Activated CD4-positive, alpha-beta T cell treated with anti-CD3 and anti-CD28 coated beads for 1 hour (primary cell): ENCODE measurements at places on chromosomes 4 and X.

DNA sequence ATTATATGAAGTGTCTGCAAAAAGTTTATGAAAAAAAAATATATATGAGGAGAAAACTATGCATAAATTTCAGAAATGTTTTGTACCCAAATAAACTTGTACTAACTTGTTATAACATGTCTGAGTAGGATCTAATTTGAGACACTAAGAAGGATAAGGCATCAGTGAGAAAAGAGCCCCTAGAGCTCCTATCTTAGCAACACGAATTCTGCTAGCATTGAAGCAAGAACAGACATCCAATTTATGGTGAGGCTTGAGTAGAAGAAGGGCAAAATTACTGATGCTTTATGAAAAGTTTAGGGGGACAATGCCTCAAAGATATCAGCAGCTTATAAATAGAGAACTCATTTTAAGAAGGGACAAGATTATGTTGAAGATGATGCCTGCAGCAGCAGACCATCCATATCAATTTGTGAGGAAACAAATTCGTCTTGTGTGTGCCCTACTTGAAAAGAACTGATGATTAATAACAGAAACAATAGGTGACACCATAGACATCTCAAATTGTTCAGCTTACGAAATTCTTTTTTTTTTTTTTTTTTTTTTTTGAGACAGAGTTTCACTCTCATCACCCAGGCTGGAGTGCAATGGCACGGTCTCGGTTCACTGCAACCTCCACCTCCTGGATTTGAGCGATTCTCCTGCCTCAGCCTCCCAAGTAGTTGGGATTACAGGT is 35.7 kb upstream of the ADAM29 start:
- DNase-seq: no peak

GRCh38 chr4:153087671-153088194 is 116.5 kb upstream of the TRIM2 start:
- DNase-seq: no peak

GRCh38 chrX:46665232-46666152 is 91.9 kb downstream of the CHST7 start:
- no peak for DNase-seq

- no peak for DNase-seq
These were observed 84.2 kb downstream of the BCOR start for GRCh38 chrX:40013266-40014195.

DNA sequence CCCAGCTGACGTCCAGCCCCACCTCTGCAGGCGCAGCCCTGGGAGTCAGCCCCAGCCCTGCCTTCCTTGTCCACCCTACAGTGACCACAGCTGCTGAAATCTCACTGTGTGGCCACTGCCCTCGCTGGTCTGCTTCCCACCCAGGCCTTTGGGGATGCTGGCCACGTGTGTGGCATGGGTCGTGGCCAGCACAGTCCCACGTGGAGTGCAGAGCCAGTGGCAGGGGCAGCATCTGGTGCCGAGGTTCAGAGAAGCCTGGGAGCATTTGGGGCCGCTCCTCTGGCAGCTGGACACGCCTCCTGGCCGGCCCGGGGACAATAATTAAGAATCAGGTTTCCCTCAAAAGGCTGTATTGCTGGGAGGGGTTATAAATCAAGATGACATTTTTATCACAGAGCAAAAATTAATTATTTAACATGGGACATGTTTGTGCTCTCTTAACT is 92.1 kb downstream of the HMX1 start:
- no peak for DNase-seq

DNA sequence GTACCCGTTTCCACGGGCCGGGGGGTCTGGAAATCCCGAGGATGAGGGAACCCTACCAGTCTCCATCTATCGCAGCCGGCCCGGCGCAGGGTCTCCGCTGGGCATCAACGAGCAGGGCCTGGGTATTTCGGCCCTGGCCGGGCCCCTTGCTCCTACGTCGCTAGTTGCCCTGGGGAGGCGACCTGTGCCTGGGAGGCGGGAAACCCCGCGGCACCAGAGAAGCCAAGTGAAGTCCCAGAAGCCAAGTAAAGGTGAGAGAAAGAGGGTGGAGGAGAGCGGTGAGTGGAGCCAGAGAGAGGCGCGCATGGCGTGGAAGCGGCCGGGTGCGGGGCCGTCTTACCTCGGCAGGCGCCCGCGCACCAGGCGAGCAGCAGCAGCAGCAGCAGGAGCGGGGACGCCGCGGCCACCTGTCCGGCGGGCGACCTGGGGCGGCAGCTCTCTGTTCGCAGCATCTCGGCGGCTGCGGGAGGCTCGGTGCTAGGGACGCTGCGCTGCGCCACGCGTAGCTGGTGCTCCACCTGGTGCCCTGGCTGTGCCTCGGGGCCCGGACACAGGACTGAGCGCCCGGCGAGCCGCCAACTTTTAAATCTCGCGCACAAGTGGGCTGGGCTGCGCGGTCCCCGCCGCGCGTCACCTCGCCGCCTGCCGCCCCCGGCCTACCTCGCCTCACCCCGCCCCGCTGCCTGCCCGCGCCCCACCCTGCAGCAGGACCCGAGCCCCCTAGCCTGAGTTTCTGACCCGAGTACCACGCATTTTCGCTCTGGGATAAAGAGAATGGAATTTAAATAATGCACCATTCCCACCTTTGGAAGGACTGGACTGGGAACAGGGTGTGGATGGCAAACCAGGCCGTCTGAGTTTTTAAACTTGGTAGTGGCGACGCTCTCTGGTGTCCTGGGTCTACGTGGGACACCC is at the start of gene NMU:
TSS of gene NMU (minus strand) at position 558 of the 915 bp plus-strand sequence. CDS start at position 452, 106 bp downstream.
- no peak for DNase-seq

GRCh38 chrX:40374486-40374885 is 206.3 kb upstream of the ATP6AP2 start:
- no peak for DNase-seq

DNA sequence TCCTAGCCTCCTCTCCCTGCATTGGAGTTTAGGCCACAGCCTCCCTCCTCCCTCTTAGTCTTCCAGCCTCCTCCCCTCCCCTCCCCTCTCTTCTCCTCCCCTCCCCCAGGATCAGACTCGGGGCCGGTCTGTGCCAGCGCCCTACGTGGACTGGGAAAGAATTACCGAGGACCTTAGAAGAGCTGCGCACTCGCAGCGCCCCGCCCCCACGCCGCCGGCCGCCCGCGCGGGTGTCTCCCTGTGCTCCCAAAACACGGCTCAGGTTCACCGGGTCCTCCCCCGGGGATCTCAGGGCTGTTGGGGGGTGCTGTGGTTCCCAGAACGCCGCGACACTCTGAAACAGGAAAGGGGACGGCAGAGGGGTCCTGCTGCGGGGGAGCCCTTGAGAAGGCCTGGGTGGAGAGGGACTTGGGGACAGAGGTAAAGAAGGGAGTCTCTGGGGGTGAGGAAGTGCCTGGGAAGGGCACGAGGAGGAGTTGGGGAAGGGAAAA is 122.3 kb upstream of the TBL1X start:
- DNase-seq: no peak

- DNase-seq: no peak
These were observed 140.9 kb upstream of the ANK2 start for GRCh38 chr4:112908511-112908910.

GRCh38 chr4:74158466-74159142 is 686 bp downstream of the MTHFD2L start:
- no peak for DNase-seq

DNA sequence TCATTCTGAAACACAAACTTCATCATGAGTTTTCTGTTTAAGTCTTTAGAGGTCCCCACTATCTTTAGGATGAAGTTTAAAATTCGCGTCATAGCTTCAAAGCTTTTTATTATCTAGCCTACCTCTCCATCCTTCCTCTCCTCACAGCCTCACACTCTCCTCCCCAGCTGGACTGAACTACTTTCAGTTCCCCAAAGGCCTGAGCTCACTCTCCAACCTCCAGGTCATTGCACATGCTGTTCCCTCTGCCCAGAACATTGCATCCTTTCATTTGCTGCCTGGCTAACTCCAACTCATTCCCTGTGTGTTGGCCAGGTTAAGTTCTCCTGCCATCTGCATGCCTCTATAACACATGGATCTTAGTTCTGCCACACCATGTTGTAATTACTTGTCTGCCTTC is 2.9 kb upstream of the OTUD5 start:
- DNase-seq: no peak

DNA sequence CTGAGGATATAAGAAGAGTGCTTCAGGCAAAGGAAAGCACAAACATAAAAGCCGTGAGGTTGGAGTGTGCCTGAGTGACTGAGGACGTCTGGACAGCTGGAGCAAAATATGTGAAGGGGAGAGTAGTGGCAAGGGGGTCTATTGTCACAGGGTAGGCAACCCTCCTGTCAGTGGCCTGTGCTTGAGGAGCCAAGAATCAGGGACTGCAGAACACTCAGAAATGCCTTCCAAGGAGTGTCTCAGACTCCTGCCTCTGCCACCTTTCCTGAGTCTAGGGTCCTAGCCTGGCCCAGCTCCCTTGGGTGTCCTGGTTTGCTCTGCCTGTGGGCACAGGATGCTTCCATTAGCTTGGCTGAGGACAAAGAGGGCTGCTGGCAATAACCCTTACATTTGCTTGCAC is 152.5 kb upstream of the PJA1 start:
- no peak for DNase-seq

- no peak for DNase-seq
These were observed 124.2 kb upstream of the SLC4A4 start for GRCh38 chr4:71214578-71214977.

DNA sequence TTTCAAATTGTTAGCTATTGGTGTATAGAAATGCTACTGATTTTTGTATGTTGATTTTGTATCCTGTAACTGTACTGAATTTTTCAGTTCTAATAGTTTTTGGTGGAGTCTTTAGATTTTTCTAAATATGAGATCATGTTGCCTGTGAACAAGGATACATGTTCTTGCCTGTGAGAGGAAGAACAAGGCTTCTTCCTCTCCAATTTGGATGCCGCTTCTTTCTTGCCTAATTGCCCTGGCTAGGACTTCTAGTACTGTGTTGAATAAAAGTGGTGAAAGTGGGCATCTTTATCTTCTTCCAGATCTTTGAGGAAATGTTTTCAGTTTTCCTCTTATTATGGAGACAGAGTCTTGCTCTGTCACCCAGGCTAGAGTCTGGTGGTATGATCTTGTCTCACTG is 16.2 kb upstream of the NAP1L5 start:
- DNase-seq: no peak

- no peak for DNase-seq
These were observed 430.1 kb downstream of the ANKRD50 start for GRCh38 chr4:124282301-124282898.

DNA sequence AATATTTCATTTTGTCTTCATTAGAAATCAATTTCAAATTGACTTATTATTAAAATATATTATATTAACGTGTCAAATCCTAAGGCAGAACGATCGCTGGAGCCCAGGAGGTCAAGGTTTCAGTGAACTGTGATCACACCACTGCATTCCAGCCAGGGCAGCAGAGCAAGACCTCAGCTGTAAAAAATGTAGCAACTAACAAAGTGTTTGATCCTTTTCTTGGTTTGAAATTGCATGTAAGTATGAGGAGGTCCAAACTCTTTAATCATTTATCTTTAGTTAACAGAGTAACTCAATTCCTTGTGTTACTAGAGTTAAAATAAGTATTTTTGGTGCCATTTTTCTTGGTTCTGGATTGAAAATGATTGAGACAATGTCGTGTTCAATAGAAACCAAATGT is 1033.9 kb downstream of the NLGN4X start:
- DNase-seq: no peak

- DNase-seq: no peak
These were observed 4.6 kb upstream of the DCAF12L2 start for GRCh38 chrX:126170720-126171119.

GRCh38 chrX:130263016-130263415 is 5.7 kb downstream of the ZNF280C start:
- DNase-seq: no peak

GRCh38 chr4:26069218-26069617 is 155.2 kb downstream of the SMIM20 start:
- DNase-seq: no peak

DNA sequence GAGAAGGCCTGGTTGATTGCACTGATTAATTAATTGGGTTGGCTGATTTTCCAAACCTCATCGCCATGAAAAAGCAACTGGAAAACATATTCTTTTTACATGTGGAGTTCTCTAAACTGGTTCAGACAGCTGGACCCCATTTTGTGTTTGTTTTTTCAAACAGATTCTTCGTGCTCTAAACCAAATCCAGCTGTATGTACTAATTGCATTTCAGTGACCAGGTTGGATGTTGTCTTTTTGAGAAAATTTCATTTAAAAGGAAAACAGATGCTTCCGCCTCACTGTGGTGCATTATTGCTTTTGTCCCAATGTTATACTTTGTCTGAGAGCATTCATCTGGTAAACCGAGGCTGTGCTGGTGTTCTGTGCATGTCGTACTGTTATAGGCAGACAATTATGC is 67.8 kb upstream of the LNX1 start:
- DNase-seq: no peak

- DNase-seq: no peak
These were observed 2095.9 kb downstream of the ARAP2 start for GRCh38 chr4:34148322-34148908.

DNA sequence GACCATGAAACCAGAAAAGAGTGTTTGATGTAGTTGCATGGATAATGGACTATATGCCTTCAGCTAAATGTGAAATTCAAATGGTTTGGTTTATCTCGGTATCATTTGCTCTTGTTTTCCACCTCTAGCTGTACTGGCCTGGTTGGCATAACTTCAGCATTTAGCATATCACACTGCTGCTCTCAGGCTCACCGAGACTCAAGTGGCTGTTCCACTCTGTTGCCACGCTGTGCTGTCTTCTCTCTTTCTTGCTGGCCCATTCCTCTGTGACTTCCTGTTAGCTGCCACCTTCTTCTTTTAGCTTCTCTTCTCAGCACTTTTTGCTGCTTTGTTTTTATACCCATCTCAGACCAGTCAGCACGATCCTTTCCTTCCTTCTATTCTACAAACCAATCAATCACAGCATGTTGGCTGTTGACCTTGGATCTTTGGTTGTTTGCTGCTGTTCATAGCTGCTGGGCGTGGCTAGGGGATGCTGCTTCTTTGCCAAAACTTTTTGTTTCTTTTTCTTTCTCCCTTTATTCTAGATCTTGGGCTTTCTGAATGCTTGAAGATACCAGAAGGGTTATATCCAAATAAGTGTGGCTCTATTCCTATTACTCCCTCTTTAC is 24.0 kb downstream of the INTS6L start:
- no peak for DNase-seq

GRCh38 chr4:173346074-173346473 is 11.9 kb upstream of the HMGB2 start:
- DNase-seq: no peak

- no peak for DNase-seq
These were observed 87.7 kb upstream of the MAGEA4 start for GRCh38 chrX:151825007-151825406.
